ENCODE measurements at places on chromosomes 12 and 14.
A peak's percentile ranks its signal among the peaks of the same experiment; 100 is the strongest.

- DNase-seq = no peak
These were observed 122.2 kb upstream of the METAP2 start for GRCh38 chr12:95351748-95352147.

DNA sequence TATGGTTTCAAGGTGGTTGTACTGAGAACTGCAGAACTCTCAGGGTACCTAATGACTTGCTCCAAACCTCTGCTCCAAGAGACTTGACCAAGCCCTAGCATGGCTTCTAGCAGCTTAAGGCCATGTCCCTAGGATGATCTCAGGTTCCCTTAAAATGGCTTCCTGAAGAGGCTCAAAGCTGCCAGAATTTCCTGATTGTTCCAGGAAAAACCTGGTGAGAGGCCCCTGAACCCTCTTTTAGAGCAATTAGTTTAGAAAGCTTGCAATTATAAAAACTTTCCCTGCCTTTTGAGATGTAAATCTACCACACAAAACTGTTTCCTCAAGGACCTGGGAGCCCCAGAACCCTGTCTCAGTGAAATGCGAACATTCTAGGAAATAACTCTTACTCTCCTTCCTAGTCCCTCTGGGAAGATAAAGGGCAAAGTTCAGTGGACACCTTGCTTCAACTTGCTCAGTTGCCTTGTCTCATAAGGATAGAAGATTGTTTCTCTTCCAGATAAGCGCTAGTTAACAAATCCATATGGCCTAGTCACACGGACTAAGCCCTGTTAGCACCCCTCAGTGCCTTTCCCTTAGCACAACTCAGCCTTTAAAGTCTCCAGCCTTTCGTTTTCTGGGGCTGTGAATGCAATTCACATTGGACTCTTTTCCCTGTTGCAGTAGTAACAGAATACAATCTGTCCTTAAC is 2.5 kb downstream of the CMAS start:
- no peak for DNase-seq

DNA sequence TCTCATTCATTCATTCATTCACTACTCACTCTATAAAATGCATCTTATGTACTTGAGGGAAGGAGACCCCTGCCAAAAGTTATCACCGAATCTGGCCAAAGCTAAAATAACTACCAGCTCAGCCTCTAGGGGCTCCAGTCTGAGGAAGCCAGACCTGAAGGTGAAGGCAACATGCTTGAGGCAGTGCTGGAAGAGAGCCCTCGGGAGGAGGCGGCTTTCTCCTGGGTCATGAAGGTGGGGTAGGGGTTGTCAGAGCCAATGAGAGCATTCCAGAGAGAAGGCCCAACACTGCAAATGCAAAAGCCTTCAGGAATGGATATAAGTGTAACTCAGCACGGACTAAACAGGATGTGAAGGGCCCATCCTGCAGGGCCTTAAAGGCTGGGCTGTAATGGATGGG is 62.4 kb downstream of the GSC start:
- DNase-seq = no peak

- DNase-seq = peak; percentile 44
These were observed 657.8 kb downstream of the GALC start for GRCh38 chr14:87334997-87335685.

GRCh38 chr14:43361751-43362150 is 1145.3 kb downstream of the FSCB start:
- no peak for DNase-seq

DNA sequence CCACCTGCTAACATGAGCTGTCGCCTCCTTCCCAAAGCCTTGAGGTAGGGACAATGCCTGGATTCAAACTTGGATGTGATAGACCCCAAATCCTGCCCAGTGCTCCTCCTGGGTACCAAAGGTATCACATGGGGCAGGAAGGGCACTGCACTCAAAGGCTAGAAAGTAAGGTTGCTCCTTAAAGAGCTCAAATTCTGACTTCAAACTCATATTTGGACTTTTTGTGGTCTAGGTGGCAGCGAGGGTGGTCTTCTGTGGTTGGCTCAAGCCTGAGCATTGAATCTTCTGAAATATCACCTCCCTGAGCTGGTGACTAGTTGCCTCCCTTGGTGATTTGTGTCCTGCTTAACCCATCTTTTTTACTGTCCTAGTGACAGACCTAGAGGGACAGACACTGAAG is 8.3 kb upstream of the RNASE4 start:
- no peak for DNase-seq

GRCh38 chr12:115097416-115097815 is 413.4 kb upstream of the TBX3 start:
- no peak for DNase-seq

- no peak for DNase-seq
These were observed 7.9 kb downstream of the CKAP4 start for GRCh38 chr12:106239951-106240335.

GRCh38 chr12:110763583-110763982 is 20.9 kb upstream of the PPP1CC start:
- DNase-seq = no peak

GRCh38 chr12:53443955-53444354 is 2.4 kb downstream of the PRR13 start:
- DNase-seq = no peak

DNA sequence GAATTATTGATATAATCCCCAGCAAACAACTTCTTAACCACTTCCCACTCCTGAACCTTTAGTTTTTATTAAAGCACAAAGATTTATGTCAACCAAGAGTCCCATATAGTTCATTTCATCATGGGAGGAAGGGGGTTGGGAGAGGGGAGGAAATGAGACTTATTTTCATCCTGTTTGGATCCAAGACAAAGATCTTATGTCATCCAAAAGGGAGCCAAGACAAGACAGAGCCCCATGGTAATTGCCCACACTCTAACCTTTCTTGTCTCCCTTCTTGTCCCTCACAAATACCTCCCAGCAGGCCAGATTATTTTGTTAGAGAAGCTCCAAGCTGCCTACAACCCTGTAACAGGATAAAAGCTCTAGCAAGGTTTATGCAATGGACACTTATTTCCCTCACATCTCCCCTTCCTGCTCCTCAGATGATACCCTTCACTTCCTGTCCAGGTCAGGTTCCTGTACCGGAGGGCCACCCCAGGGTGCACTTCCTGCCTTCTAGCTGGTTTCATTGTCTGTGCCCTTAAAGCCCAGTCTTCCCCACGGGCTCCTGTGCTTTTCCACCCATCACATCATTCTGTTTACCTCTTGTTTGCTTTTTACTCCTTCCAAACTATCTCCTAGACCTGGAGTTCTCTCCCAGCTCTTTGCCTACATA is 123.7 kb upstream of the MDM1 start:
- DNase-seq = no peak

DNA sequence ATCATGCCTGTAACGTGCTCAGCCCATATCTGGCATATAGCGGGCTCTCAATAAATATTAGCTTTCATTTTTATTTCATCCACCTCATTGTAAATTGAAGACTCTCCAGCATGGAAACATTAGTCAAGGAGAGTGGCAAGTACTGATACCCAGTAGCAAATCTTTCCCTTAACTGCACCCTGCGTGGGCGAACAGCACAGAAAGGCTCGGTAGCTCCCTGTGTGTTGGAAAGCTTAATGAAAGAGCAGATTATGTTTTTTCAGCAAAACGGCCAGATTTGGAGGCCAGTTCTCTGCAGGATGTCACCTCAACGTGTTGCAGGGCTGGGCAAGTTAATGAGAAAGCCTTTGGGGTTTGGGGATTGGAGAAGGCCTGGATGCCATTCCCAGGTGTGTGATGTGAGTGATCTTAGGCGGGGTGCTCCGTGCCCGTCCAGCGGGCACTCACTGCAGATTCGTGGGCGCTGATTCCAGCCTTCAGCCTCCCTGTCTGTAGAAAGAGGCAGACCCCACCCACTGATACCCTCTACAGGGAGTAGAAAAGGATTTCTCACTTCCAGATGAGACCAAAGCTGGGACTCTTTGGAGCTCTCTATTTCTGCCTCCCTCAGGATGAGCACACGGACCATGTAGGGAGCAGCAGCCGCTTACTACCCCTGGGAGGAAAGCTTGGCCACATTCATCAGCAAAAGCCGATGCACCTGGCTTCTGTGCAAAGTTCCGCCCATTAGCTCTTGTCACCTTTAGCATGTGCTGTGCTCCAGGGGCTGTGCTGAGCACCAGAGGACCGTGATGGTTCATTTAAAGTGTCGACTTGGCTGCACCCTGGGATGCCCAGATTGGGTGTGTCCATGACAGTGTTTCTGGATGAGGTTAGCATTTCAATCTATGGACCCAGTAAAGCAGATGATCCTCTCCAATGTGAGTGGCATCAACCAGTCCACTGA is 29.1 kb downstream of the C14orf132 start:
- DNase-seq = no peak

GRCh38 chr12:98803468-98804209 is 158.5 kb downstream of the APAF1 start:
- DNase-seq = peak; percentile 7

DNA sequence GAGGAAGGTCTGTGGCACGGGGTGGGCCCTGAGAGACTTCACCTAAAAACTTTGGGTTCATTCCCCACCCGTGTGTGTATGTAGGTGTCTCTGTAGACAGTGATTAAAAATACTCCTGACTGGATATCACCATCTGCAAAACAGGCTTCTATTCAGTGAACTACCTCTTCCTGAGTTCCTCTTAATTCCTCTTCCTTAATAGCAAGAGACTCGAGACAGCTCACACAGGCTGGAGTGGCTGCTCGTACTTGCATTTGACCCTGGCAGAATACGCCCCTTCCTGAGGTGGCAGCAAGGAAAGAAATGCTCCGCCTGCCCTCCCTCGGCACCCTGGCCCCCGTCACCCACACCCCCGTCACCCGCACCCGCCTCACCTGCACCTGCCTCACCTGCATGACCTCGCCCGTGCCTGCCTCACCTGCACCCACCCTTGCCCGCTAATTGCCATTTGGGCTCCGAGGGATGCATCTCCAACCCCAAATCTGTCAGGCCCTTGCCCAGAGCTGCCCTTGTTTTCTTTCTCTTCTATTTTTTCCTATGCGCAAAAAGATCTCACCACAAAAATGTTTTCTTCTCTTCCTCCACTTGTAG is 90.0 kb downstream of the FBXL14 start:
- DNase-seq = no peak

GRCh38 chr14:22122829-22123560 is 449.4 kb upstream of the OR4E1 start:
- DNase-seq = no peak

GRCh38 chr14:23146980-23147379 is 27.9 kb upstream of the CEBPE start:
- DNase-seq = no peak

DNA sequence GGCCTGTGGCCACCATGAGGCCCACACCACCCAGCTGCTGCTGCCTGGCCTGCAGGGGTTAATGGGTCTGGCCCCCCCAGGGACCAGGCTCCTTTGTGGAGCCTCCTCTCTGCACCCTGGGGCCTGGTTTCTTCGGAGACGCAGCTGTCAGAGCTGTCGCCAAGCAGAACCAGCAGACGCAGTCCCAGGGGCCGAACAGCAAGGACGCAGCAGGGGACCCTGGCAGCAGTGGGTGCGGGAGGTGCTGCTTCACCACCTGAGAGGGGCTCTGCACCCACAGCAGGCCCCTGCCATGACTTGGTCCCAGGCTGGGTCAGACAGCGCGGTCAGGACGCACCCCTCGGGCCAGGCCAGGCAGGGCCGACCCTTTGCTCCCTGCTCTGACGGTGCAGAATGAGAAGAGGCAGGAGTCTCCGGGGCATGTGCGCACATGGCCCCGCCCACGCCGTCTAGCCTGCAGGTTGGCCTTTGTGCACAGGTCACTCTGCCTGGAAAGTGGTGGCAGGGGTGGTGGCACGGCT is 30.5 kb downstream of the JAG2 start:
- DNase-seq = no peak

- no peak for DNase-seq
These were observed 6.0 kb downstream of the PLEKHH1 start for GRCh38 chr14:67539116-67539515.

- DNase-seq = no peak
These were observed 39.7 kb downstream of the AACS start for GRCh38 chr12:125104982-125105381.

DNA sequence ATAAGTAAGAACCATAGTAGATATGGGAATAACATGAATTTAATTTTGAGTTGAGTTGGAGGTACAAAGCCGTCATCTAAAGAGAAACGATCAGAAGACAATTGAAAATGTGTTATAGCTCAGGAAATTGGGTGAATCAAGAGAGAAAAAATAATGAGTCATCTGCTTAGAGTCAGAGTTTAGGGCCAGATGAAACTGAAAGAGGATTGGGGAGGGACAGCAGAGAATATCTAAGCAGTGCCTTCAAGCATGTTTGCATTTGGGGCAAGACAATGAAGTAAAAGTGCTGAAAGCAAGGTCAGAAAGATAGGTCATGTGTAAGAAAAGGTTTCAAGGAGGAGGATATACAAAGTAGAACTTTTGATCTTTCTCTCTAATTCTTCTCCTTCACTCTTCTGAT is 49.4 kb downstream of the SLC15A5 start:
- DNase-seq = no peak

GRCh38 chr12:42586268-42586667 is 3.3 kb downstream of the PRICKLE1 start:
- DNase-seq = no peak

DNA sequence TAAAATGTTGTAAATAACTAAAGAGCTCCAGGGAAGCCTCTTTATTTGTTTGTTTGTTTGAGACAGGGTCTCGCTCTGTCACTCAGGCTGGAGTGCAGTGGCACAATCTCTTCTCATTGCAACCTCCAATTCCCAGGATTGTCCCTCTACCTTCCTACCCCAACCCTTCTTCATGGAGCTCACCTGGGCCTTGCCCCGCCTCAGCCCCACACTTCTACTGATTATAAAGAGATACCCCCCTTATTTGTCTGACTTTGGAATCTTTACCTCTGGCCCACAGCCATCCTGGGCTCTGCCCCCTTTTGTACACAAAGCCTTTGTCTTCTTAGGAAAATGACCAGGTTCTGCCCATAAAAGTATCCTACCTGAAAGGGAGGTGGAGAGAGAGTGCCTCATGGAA is 9.1 kb upstream of the BLTP3B start:
- DNase-seq = no peak

DNA sequence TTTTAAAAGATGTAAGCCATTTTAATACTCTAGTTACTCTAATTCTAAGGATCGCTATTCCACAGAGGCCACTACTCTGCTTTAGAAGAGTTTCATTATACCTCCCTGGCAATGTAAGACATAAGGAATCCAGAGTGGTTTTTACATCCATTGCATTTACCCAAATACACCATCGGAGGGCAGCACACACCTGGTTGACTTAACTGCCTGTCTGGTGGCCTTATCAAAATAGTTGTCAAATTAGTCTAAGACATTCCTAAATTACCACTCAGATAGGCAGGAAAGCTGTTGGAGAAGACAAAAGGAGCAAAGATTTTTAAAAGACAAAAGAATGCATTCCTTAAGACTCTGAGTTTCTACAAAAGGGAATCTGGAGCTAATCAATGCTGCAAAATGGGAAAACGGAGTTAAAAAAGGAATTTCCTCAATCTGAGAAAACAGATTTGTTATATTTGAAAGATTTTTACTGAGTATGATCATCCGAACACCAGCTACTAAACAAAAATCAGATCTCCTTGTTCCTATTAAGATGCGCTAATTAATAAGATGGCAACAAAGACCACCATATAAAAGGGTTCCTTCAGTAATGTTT is 33.8 kb upstream of the FGD4 start:
- peak; percentile 47 for DNase-seq

- no peak for DNase-seq
These were observed 82.2 kb downstream of the CHST11 start for GRCh38 chr12:104538891-104539462.

- peak; percentile 20 for DNase-seq
These were observed 67.2 kb downstream of the GNS start for GRCh38 chr12:64691795-64692583.

- DNase-seq = no peak
These were observed 51.8 kb upstream of the PSMC1 start for GRCh38 chr14:90204516-90204915.

GRCh38 chr14:98633380-98633779 is 638.6 kb downstream of the BCL11B start:
- DNase-seq = no peak
